ENCODE measurements at places on chromosomes 12 and 14. TPM values are rescaled to one million over a fixed set of nuclear protein-coding genes. Genes with fewer than 3 reads are reported as not detected.

The ACSS3 gene
- 6.4 TPM for total RNA-seq

The STXBP6 gene
- not detected for total RNA-seq

The VDR gene
- total RNA-seq: 49.6 TPM

The ZDHHC22 gene
- not detected for total RNA-seq

The KCNMB4 gene
- total RNA-seq: 0.31 TPM

The IL26 gene
- not detected for total RNA-seq

The SNAPC1 gene
- total RNA-seq: 8.2 TPM

The SIX6 gene
- not detected for total RNA-seq

The APOF gene
- total RNA-seq: not detected

The GSC gene
- total RNA-seq: not detected

The ARMH4 gene
- 0.04 TPM for total RNA-seq

The TSHR gene
- not detected for total RNA-seq

The POLE gene
- total RNA-seq: 19.7 TPM

The LACRT gene
- not detected for total RNA-seq

The TAS2R31 gene
- 0.39 TPM for total RNA-seq
